ENCODE measurements at places on chromosomes 6 and 20.

- no peak for DNase-seq
Measured at GRCh38 chr6:148869585-148869984, 122.8 kb downstream of the UST start.

GRCh38 chr6:122861594-122861993 lies 72.5 kb downstream of the SMPDL3A start:
- DNase-seq, result no peak

- no peak for DNase-seq
Measured at GRCh38 chr6:1715336-1715735, 105.6 kb downstream of the FOXC1 start.

- DNase-seq, result no peak
Measured at GRCh38 chr6:157226026-157226625, 97.2 kb downstream of the TMEM242 start.

- no peak for DNase-seq
Measured at GRCh38 chr6:33963136-33963750, 159.4 kb upstream of the MLN start.

- no peak for DNase-seq
Measured at GRCh38 chr20:61057443-61058121, 194.5 kb upstream of the CDH4 start.

DNA sequence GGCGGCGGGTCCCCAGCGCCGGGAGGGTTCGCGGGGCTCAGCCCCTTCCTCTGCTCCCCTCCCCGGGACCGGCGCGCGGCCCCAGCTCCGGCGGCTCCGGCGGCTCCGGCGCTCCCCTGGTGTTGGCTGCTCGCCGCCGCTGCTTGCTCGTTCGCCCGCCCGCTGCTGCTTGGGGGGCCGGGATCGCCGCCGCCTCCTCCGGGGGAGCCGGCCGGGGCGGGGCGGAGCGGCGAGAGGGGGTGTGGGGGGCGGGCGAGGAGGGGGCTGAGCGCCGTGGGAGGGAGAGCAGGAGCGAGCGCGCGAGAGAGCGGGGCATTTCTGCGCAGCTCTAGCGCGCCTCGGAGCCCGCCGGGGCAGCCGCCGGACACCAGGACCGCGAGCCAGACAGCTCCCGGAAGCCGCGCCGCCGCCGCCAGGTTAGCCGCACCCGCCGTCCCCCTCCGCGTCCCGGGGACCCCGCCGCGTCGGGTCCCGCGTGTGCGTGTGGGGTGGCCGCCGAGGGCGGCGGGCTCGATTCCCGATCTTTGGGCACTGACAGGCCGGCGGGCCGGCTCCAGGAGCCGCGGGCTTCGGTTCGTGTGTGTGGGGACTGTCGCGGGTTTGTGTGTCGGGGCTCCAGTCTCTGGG lies 62.0 kb upstream of the EPB41L1 start:
- no peak for DNase-seq

DNA sequence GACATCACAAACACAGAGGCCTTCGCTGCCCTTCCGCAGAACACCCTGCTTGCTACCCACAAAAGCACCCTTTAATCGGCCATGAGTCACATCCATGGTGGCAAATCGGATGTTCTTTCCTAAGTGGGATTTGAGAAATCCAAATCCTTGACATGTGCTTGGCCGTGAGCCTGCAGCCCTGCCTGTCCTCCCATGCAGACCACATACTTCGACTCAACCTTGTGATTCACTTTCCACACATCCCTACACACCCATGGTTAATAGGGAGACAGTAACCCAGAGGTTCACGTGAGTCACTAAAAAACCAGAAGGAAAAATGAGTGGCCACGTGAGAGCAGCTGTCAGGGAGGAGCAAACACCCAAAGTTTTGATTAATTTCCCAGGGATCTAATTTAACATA lies 19.4 kb downstream of the RAMACL start:
- DNase-seq, result no peak

GRCh38 chr6:150254770-150255169 lies 111.9 kb downstream of the PPP1R14C start:
- DNase-seq, result no peak

DNA sequence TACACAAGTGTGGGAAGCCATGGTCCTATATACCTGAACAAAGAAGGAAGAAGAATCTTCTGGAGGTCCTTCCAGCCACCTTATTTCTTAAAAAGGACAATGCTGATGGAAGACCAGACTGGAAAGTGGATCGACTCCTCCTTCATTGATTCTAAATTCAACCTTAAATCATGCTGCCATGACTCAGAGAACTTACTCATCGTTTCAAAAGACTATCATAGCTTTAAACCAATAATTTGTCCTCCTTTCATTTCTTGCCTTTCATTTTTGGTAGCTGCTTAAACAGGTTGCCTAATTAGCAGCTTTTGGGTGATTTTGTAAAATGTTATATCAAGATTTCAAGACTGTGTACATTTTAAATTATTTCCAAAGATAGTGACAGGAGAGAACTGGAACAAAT lies 60.8 kb downstream of the RTN4IP1 start:
- DNase-seq, result no peak

DNA sequence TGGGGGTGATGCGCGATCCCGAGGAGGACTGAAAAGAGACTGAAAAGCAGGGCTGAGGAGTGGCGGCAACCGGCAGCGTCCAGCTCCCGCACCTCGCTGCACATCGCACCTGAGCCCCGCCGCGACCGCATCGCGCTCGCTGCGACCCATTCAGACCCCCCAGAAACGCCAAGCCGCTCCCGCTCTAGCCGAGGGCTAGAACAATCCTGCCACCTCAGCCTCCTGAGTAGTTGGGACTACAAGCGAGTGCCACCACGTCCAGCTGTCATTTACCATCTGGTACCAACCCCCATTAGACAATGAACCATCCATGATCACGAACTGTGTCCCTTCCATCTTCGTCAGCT lies 33.2 kb downstream of the HLA-A start:
- no peak for DNase-seq

DNA sequence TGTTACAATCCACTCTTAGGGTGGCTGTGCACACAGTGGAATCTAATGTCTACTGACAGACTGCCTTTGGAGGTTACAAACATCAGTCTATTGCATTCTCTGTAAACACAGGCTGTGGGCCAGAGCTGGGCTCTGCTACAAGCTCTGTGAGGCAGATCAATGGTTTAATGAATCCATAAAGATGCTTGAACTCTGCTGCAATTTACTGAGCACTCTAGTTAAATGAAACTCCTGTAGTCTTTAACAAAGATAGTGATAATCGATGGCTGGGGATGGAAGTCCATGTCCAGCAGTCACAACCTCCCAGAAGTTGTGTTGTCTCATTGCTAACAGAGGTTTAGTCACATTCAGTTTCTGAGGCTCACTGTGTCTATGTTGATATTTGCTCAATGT lies 50.5 kb downstream of the SOBP start:
- no peak for DNase-seq

- DNase-seq, result no peak
Measured at GRCh38 chr6:154230393-154230792, 126.2 kb downstream of the IPCEF1 start.

- no peak for DNase-seq
Measured at GRCh38 chr6:42366999-42367352, 84.8 kb downstream of the TRERF1 start.

GRCh38 chr6:72810571-72811280 lies 188.9 kb downstream of the KCNQ5 start:
- DNase-seq, result no peak

DNA sequence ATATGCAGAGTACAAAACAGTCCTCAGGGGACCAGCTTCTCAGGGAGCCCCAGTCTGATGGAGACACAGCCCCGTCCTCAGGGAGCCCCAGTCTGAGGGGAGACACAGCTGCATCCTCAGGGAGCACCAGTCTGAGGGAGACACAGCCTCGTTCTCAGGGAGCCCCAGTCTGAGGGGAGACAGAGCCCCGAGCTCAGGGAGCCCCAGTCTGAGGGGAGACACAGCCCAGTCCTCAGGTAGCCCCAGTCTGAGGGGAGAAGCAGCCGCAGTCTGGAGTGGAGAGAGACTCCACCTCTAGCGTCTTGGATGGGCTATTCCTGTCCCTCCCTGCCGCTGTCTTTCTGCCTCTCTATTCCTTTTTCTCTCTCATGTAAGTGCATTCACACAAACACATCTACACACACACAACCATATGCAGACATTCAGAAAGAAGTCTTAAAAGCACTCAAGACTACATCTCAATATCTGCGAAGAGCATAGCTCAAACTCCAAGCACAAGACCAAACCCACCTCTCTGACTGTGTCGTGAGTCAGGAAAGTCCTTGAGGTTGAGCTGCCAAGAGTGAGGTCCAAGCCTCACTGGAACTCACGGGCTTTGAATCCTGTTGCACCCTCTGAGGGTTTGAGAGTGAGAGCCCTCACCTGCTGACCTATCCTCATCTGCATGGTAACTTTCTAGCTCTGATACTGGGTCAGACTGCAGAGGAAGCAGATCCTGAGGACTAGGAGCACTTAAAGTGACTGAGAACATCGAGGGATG lies 53.1 kb upstream of the SAYSD1 start:
- no peak for DNase-seq

DNA sequence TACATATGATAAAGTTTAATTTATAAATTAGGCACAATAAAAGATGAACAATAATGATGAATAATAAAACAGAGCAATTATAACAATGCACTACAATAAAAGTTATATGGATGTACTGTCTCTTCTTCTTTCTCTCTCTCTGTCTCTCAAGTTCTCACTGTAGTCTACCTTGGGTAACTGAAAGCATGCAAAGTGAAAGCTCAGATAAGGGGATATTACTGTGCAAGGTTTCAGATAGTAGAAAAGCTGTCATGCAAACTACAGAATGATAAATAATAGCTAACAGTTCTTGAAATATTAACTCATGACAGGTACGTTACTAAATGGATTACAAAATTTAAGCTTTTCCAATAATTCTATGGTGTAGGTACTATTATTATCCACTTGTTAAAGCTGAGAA lies 311.9 kb upstream of the PRDM1 start:
- no peak for DNase-seq

DNA sequence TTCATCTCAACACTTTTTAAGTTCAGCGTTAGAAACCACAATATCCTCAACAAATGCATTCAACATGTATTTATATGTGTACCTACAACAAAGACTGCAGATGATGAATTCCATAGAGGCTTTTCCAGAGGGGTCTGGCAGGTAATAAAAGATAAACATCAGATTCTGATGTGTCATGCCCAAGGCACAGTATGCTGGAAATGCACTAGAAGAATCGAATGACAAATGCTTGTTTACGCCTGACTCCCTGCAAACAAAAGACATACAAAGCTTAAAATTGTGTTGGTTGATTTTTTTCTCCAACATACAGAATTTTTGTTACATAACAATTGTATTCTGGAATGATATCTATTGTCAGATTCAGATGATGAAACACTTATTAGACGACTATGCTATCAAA lies at the start of gene LGSN:
Gene LGSN (minus strand): TSS at position 45 of the 400 bp plus-strand sequence. CDS start 40 bp downstream, at position 5.
- DNase-seq, result no peak

Measured in stimulated activated CD8-positive, alpha-beta memory T cell treated with anti-CD3 and anti-CD28 coated beads, Interleukin-15, amount 100 ng/mL, for 1 hour (primary cell).